ENCODE measurements at places on chromosomes 16 and 17. TPM values are rescaled to one million over a fixed set of nuclear protein-coding genes. Genes with fewer than 3 reads are reported as not detected.

GLIS2 gene
- total RNA-seq = 17.2 TPM

TP53TG3C gene
- total RNA-seq = not detected

NRN1L gene
- 1.0 TPM for total RNA-seq

DNA sequence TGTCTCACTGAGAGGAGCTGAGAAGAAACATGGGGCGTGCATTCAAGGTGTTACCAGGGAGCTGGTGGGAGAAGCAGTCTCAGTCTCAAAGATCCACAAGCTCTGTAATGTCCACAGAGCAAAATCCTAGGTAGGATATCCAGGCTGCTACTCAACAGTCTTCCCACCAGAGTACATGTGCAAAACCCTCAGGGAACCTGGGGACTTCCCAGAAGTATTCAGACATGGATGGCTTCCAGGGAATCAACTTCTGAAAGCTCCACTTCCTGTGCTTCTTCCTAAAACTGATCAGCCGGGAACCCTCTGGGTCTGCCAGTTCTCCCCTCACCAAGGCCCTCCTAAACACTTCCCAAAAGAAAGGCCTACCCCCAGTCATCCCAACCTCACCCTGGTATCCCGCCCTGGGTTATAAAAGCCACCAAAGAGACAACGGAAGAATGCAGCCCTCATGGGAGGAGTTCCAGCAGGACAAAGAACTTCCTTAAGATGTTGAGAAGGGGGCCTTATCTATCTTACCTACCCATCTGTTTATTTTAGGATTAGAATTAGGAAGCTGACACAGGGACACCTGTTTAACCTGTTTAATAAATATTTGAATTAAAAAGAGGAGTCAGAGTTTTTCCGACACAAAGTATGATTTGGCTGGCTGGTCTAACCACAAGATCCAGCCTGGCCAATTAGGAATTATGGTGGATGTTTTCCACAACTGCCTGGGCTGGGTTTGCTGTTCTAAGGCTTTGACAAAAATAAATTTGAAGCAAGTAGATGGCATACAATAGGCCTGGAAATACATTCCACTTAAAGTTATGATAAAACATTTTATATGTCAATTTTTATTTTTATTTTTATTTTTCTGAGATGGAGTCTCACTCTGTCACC, 37.0 kb downstream of the CUEDC1 start:
- DNase-seq = no peak

DNA sequence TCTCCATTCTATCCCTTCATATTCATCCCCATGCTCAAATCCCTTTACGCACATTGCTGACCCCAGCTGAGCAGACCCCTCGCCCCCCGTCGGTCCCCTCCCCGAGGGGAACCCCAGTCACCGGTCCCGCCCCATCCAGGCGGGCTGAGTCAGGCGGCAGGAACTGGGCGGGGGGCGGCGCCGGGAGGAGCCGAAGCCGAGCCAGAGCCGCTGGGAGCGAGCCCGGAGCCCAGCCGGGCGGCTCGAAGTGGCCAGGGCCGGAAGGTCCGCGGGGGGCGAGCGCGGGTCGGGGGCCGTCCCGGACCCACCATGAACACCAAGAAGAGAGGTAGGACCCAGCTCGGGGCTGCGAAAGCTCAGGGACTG, 8.6 kb downstream of the RIPOR1 start:
- peak; percentile 33 for DNase-seq

- no peak for DNase-seq
Measured at GRCh38 chr17:75844530-75845057, 390 bp upstream of the UNC13D start.

GRCh38 chr16:67304020-67304419, 22.5 kb downstream of the KCTD19 start:
- DNase-seq = no peak
